ENCODE measurements at places on chromosomes 7 and 10.

DNA sequence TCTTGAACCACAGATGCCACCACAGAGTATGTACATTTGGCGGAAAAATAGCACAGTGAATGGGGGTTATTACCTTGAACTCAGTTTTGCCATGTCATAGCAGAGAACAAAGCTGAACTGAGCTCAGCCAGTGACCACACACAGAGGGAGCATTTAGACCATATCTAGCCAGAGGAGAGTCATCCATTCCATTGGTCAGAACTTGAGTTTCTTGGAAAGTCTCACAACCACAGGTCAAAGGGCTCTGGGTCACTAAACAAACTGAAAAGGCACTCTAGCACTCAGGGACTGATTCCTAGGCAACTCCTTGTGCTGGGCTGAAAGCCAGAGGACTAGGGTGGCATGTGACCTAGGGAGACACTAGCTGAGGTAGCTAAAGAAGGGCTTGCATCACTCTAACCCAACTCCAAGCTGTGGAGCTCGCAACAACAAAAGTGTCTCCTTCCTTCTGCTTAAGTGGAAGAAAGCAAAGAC, 239.7 kb upstream of the SEMA3D start:
- DNase-seq, result no peak

- no peak for DNase-seq
Measured at GRCh38 chr10:7763929-7764328, 23.9 kb downstream of the KIN start.

DNA sequence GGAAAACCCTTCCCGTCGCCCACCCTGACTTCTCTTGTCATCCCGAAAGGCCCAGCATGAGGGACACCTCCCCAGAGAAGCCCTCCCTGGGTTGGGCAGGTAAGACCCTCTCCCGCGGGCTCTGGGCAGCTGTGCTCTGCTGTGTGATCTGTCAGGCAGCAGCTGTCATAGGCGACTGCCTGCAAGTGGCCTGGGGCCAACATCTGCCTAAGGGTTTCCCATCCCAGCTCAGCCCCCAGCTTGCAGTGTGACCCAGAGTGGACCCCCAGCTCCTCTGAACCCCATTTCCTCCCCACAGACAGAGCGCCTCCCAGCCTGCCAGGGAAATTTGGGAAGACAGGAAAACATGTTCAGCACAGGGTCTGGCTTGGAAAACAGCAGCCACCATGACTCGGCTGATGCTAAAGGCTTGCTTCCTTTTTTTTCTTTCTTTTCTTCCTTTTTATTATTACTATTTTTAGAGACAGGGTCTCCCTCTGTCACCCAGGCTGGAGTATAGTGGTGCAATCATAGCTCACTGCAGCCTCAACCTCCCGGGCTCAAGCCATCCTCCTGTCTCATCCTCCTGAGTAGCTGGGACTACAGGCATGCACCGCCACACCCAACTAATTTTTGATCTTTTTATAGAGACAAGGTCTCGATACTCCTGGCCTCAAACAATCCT, 18.3 kb upstream of the TNRC18 start:
- no peak for DNase-seq

GRCh38 chr10:122191936-122192541, 79.1 kb upstream of the BTBD16 start:
- DNase-seq, result no peak

- no peak for DNase-seq
Measured at GRCh38 chr10:16944986-16945385, 127.8 kb upstream of the RSU1 start.

GRCh38 chr7:63071920-63072319, 926.7 kb upstream of the ZNF722 start:
- DNase-seq, result no peak

DNA sequence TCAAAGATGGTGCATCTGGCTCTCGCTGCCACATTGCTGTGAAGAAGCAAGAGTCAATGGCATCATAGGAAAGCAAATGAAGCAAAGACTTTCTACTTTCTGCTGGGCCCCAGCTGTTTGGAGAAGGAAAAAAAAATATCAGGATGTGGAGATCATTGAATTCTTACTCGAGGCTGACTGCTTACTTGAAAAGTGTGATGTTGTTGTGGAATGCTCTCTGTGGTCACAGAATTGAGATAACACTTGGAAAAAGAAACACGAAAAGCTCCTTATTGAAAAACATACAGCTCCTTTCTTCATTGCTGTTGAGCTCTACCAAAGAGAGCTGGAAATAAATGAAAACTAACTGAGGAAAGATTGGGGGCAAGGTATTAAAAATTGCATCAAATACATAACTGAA, 157.4 kb upstream of the TBX20 start:
- DNase-seq, result no peak

GRCh38 chr10:129058664-129059155, 408.3 kb upstream of the MGMT start:
- DNase-seq, result no peak
